Urinary bladder (tissue), 4 donors: ENCODE measurements at places on chromosomes 6 and 20. TPM values are rescaled to one million over a fixed set of nuclear protein-coding genes. Genes with fewer than 3 reads are reported as not detected.

XKR7 gene
- total RNA-seq = 0.05 TPM

MUC21 gene
- not detected for total RNA-seq

OR12D3 gene
- total RNA-seq = not detected

POM121L2 gene
- not detected for total RNA-seq

SLC26A8 gene
- total RNA-seq = 0.11 TPM

HMGCLL1 gene
- 14.6 TPM for total RNA-seq

ESF1 gene
- 19.2 TPM for total RNA-seq

LINC00237 gene
- total RNA-seq = not detected

LKAAEAR1 gene
- not detected for total RNA-seq

GRCh38 chr6:41266541-41266940 lies 19.9 kb downstream of the TREM1 start:
- DNase-seq = no peak

- DNase-seq = no peak
Measured at GRCh38 chr20:9160331-9160730, 91.4 kb downstream of the PLCB4 start.

DNA sequence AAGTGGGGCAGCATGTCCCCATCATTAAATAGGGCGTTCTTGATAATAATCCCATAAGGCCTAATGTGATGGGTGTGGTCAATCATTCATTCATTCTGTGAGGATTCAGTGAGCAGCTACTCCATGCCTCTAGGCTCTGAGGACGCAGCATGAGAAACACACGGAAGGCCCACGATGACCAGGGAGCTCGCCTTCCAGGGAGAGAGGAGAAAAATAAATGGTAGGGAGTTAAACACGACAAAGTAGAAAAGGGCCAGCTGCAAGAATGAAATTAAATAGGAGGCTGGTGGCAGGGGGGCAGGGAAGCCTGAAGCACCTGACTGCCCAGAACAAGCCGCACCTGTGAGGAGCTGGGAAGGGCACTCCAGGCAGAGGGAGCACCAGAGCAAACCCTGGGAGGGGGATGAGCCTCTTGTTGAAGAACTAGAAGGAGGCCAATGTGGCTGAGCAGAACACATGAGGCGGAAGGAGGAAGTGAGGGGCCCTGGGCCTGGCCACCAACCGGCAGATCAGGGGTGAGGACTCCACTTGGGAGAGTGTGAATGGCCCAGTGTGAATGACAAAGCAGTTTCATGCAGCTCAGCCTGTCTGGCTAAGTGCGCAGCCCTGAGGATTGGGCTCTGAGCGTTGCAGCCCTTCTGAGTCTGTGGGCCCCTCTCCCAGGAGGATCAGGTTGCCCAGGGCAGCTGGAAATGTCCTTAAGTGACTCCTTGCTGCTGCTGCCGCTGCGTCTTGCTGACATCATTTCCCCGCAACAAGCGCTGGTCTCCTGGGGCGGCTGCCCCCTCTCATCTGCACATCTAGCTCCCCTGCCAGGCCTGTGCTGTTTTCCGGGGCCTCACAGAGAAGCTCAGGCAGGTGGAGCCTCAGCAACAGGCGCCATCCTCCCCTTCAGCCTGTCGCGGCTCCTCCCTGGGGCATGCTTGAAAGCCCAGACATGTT lies 99.9 kb downstream of the CDH26 start:
- no peak for DNase-seq

GRCh38 chr20:15561070-15561569 lies 1012.1 kb downstream of the KIF16B start:
- DNase-seq = no peak

DNA sequence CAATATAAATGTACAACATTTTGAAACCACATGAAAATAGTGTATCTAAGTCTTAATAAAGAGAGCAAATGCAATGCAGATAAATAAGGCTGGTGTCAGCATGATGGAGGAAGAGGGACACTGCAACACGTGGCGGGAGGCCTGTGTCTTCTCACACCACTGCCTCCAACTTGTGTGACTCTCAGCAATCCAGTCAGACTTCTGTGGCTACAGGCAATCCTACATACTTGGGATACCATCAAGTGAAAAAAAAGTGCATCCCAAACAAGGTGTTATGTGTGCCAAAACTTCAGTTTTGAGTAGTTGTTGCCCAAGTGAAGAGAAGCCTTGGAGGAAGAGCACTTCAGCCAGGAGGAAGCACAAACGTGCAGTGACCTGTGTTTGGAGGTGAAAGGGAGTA lies 68.6 kb downstream of the PKIB start:
- no peak for DNase-seq

GRCh38 chr6:80209430-80209829 lies 103.0 kb downstream of the BCKDHB start:
- no peak for DNase-seq

GRCh38 chr20:709423-709822 lies 33.8 kb upstream of the SCRT2 start:
- DNase-seq = no peak

DNA sequence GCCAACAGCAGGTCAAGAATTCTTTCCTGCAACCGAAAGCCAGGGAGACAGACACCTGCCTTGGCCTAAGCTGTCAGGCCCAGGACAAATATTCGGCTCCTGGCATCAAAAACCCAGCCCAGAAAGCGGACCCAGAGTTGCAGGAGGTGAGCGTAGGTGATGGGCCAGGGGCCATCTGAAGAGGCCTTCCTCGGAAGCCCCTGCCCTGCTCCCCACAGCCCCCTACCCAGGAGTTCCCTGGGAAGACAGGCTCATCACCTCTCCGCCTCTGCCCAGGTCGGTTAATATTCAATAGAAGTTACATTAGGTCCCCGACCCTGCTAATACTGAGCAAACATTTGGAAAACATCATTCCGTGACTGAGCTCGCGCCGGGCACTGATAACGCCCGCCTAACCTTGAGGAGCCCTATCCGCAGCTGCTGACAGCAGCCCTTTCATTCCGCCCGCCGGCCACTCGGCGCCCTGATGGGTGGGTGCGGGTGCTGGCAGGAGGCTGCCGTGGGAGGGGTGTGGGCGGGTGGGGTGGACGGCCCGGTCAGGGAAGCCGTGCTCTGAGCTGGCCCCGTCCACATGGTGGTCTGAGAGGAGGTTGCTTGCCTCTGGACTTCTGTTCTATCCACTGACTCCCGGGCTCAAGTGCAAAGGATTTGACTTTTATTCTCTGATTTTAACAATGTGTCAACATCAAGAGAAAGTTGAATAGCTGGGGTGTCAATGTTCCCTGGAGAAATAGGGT lies 55.7 kb downstream of the HNF4A start:
- DNase-seq = no peak

DNA sequence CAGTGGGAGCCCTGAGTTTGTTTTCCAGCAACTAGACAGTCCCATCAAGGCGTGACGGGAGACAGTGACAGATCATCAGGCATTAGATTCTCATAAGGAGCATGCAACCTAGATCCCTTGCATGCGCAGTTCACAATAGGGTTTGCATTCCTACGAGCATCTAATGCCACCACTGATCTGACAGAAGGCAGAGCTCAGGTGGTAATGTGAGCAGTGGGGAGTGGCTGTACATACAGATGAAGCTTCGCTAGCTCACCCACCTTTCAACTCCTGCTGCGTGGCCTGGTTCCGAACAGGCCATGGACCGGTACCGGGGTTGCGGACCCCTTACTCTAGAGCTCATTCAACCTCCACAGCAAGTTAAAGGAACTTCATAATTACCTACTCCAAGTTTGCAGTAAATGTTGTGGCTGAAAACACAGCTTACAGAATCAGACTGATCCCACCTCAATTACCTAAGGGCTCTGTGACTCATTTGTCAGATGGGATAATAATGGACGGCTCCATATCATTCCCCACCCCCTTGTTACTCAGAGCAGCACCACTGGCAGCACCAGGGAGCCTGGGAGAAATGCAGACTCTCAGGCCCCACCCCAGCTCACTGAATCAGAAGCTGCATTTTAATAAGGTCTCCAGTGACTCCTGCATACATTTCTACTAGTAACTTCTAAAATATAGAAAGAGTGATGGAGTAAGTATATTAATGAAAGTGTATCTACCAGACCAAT lies 15.7 kb downstream of the PXMP4 start:
- DNase-seq = no peak

- DNase-seq = no peak
Measured at GRCh38 chr6:158460602-158461169, 99.2 kb upstream of the TMEM181 start.

GRCh38 chr6:123529843-123530242 lies 106.9 kb downstream of the TRDN start:
- DNase-seq = no peak

- no peak for DNase-seq
Measured at GRCh38 chr6:113597231-113597583, 259.9 kb upstream of the MARCKS start.

DNA sequence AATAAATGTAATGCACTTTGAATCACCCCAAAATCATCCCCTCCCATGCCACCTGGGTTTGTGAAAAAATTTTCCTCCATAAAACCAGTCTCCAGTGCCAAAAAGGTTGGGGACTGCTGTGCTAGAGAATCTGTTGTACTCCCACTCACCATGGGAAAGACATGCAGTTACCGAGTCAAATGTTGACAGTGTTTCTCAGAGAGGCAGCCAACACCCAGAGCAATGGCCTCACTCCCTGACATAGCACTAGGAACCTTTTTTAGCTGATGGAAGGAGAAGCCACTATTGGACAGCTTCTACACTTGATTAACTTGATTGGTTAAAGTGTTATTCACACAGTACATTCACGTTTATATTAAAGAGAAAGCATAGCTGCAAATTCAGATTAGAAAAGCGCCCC lies 59.8 kb upstream of the MANEA start:
- DNase-seq = no peak

DNA sequence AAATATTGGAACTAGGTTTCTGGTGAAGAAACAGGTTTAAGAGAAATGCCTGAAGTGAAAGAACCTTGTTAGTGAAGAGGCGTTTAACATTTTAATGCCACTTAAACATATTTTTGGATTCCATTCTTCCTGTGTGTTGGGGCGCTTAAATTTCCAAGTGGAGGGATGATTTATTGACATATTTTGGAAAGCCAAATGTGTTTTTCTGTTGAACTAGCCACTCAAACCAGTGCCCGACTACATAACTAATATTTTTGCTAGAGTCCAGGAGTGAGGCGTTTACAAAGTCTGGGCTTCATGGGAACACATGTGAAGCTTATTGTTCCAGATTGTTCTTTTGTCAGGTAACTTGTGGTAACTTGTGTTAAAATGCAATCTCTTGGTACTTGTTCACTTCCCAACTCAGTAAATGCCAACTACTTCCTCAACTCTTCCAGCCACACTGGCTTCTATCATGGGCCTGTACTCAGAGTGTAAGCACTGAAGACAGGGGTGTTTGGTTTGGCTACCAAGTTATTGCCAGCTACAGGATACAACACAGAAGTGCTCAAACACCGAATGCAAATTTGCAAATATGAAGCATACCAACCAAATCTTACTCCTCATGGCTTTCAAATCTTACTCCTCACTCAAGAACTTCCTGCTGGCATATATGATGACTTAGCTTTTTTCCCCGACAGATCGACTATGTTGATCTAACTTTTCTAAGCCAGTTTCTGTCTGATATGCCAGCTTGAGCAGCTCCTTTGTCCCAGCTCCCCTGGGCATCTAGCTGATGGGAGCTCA lies 2.0 kb upstream of the ZNFX1 start:
- no peak for DNase-seq

GRCh38 chr6:52790861-52791260 lies 12.8 kb downstream of the GSTA1 start:
- DNase-seq = no peak

- DNase-seq = no peak
Measured at GRCh38 chr6:11207199-11207968, 25.1 kb downstream of the NEDD9 start.

DNA sequence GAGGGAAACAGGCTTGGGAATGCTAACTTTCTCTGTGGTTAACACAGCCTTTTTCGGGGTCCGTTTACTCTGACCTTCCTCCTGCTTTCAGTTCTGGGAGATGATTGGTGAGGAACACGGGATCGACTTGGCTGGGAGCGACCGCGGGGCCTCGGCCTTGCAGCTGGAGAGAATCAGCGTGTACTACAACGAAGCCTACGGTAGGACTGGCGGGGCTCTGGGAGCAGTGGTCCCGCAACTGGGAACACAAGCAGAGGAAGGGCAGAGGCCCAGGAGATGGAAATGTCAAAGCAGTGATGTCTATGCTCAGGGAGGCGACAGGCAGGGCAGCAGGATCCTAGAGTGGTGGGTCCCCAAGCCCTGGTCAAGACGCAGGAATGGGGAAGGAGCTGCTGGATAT lies 3.5 kb downstream of the TUBB1 start:
- no peak for DNase-seq

DNA sequence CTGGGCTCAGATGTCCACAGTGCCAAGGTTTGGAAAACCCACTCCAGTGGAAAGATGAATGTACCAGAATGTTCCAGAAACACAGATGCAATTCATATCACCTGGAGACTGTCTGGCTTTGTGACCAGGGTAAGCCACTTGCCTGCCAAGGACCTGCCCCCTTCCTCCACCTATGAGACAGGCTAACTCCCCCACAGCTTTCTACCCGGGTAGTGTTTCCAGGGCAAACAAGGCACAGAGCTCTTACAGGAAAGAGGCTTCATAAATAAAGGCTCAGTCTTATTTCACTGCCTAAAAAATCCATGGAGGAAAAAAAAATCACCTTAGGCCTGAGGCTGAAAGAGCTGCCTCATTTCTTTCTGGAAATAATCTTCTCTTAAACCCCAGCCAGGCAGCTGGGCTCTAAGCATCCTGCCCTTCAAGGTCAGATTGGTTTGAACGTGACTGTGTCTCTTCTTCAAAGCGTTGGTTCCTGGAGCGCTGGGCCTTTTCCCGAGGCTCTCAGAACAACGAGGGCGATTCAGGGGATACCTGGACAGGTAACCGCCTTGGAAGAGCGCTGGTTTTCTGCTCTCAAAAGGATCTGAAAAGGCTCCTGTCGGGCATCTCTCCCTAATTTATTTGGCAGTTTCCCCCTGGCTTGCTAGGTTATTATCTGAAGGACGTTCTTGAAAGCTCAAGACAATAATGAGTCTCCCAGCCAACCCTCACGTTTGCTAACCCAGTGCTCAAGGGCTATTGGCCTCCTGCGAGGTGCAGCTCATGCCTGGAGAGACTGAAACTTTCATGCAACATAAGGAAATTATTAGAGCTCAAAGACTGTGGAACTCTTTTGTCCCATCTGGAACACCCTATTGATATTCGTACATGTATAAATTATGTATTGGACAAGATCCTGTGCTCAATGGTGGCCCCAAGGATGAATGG lies 199.2 kb upstream of the PMEPA1 start:
- no peak for DNase-seq

DNA sequence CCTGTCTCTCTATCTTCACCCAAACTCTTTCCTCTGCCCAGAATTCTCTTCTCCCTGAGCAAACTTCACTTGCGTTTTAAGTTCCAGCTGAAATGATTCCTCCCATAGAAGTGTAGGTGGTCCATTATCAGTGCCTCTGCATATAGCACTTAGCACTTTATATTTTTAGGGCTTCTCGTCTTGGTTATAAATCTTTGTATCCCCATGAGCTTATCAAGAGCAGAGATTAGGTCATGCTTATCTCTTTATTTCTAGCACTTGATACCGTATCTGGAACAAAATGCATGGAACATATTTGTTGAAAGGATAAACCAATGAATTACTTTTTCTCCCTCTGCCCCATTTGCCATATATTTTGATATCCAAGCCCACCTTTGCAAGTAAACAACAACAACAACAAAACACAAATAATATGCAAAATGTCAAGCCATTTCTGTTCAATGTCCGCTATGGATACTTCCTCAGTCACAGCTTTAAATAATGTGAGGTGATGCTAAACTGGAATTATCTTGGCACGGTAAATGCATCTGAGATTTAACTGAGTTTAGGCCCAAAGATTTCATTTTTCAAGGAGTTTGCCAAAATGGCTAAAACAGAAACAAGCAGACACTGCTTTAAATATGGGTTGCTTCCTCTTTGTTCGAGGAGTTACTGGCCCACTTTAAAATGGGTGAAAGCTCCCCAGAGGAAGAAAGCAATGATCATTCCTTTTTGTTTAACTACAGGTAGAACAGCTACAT lies 106.2 kb upstream of the STMND1 start:
- no peak for DNase-seq
